ENCODE measurements at places on chromosomes 4 and X.

- no peak for DNase-seq
Measured at GRCh38 chrX:49901048-49901447, 21.3 kb upstream of the CLCN5 start.

DNA sequence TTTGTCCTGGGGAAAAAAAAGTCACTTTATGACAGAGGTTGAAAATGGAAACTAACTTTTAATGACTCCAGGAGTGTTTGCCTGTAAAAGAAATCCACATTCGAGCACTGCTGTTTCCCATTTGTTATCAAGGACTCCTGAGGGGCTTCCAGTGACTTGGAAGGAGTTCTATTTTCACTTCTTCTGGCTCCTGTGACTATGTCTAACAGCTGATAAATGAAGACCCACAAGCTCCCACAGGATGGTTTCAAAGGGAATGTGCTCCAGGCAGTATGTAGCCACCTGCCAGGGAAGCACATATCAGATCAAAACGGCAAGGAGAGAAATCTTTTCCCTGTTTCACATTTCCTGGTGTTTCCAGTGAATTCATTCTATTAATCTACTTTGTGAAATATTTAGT, 159.8 kb upstream of the FAM241A start:
- no peak for DNase-seq

DNA sequence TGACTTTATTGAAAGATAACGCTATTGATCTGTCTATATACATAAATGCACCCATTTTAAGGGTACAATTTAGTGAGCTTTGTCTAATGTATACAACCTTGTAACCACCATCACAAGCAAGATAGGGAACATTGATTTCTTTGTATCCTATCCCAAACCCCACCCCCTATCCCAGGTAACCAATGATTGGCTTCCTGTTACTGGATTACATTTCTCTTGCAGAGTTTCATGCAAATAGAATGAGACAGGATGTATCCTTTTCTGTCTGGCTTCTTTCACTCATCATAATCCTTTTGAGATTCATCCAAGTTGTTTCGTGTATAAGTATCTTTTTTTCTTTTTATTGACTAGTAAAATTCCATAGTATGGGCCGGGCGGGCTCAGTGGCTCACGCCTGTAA, 1.6 kb upstream of the GRIPAP1 start:
- DNase-seq = no peak

- no peak for DNase-seq
Measured at GRCh38 chr4:185532795-185533324, 2.4 kb downstream of the PDLIM3 start.

DNA sequence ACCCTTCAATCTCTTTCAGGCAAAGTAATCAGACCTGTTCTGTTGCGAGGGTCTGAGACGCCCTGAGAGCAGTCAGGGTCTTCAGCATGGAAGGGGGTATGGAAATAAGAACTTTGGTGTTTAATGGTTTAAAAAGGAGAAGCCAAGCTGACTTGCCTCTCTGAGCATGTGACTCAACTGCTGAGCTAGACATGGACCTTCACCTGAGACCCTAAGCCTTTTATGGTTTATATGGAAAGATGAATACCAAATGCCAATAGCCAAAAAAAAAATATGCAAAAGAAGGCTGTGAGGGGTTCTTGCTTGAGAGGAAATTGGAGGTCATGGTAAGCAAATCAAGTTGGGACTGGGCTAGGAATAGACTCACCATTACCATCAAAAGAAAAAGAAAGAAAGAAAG, 30.6 kb downstream of the CHRNA9 start:
- DNase-seq = no peak

- no peak for DNase-seq
Measured at GRCh38 chr4:157837071-157837703, 335.6 kb downstream of the GASK1B start.

DNA sequence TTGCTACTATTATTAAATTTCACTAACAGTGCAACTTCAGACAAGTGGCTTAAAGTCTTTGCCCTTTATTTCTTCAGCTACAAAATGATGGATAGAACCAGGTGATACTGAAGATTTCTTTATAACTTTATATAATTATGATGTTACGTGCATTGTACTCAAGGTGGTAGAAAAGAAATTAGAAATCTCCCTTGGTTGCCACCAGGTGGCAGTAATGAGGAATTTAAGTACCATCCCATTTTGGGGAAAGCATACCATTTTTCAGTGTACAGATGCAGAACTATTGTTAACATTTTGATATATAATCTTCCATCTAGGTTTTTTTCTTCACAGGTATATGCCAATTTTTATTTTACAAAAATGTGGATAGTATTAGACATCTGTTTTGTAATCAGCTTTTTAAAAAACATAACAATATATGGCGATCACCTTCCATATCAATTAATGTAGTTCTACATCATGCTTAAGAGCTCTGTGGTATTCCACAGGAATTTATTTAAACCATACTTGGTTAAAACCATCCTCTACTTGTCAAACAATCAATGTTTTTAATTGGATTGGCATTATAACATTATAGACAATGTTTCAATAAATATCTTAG, 37.7 kb upstream of the RAB33B start:
- no peak for DNase-seq

DNA sequence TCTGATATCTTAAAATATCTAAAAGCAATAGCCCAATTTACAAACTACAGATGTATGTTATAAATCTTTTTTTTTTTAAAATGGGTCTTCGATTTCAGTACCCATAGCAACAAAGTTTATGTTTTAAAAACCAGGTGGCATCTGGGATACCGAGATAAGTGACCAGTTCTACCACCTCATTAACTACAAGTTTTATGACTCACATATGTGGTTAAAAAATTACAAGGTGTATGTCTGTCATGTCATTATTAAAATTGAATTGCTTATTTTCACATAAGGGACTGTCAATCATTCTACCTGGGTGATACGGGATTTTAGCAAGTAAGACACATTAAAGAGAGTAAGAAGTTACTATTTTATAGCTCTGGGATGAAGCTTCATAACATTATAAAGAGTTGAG, 192.0 kb upstream of the ETNPPL start:
- no peak for DNase-seq

DNA sequence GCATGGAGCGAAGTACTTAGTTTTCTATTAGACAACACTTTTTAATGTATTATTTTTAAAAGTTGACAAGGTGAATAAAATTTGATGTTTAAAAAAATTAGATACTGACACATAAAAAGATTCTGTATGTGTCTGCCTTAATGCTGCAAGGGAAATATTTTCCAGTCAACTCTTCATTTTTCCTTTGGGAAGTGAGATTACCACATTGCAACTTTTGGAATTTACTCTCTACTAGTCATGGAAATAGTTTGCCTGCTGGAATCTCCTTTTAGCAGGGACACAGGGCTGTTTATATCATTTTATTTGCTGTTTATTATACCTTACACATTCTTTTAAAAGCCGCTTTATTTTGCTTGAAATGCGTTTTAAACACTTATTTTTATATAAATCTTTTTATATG, 135.1 kb downstream of the MID1 start:
- DNase-seq = no peak

All from sciatic nerve (tissue), 2 donors.